ENCODE measurements at places on chromosomes 5 and 9.

GRCh38 chr5:103808464-103809106, 246.0 kb upstream of the NUDT12 start:
- no peak for DNase-seq

GRCh38 chr9:106956971-106957370, 94.0 kb downstream of the ZNF462 start:
- DNase-seq: no peak

DNA sequence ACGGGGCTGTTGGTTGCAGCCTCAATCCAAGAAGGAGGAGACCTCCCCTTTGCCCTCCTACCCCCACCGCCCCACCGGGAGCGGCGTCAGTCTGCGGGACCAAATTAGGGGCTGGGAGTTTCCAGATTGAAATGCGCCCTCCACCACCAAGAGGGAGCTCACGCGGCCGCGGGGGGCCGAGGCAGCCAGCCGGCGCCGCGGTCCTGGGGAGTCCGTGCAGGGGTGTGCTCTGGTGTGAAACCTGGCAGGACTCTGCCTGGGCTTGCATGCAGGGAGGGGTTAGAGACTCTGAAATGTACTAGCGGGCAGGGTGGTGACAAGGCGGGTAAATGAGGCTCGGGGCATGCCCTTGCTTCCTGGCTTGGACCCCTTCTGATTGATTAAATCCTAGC, 989 bp upstream of the FBN2 start:
- no peak for DNase-seq

DNA sequence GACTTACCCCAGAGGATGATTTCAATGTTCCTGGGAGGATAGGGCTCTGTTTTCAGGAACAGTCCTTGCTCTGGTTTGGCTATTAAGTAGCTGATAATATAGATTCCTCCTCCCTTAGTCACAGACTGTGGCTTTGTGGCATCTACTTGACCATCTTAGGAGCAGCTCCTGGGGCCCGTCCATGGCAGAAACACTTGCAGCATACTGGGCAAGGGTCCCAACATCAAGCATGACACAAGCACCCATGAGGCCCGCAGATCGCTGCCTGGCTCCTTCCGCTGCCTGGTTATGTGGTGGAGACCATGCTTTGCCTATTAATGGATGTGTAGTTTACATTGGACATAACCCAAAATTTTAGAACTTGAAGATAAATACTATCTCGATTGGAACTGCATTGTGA, 170.1 kb downstream of the ICE1 start:
- DNase-seq: no peak

GRCh38 chr9:136865768-136866103, 372 bp downstream of the EDF1 start:
- no peak for DNase-seq

GRCh38 chr9:21993893-21994555, at the start of gene CDKN2A:
Gene CDKN2A (minus strand): TSS chr9:21994392.
- DNase-seq: no peak

DNA sequence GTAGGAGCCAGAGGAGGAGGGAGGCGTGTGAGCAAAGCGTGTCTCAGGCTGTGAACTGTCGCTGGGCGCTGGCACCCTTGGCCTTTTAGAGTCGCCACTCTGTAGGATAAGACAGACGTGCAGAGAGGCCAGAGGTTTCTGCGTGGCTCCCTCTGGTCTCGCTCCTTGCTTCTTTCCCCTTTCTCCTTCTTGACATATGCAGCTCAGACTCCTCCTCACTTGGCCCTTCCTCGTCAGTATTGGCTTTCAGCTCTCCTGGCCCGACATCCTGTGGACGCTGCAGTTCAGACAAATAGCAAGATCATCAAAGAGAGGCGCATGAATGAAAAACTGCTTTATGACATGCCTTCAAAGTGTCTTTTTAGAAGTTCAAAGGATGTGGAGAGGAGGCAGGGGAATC, 116.8 kb upstream of the SPRY4 start:
- no peak for DNase-seq

GRCh38 chr9:61665829-61666228, 476.0 kb downstream of the SPATA31A7 start:
- no peak for DNase-seq

DNA sequence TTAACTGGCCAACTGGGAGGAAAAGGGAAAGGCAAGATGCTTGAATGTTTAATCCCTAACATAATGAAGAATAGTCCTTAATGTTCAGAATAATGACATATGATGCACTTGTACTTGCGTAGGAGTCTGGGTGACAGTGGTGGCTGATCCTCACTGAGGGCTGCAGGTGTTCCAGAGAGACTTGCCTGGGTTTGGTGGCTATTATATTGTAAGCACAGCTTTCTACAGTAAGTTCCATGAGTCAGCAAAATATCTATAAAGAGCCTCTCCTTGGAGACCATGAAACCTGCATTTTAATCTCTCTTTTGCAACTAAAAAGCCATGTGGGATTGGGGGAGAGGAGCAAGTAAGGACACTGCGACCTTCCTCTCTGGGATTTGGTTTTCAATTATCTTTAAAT, 1.9 kb upstream of the NPR2 start:
- DNase-seq: no peak

DNA sequence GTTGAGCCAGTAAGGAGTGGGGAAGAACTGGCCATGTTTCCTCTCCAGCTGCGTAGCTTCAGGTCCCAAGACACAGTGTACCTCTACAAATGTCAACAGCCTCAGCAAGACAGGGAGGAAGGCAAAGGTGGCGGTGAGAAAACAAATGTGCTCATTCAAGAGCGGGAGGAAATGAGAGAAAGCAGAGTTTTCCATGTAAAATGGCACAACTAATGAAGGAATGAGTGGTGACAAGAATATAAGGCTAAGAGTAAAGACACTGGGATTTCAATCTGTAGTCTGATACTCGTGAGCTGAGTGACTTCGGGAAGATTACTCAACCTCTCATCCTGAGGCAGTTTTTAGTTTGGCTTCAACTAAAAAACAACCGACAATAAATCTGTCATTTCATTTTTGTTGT, 67.6 kb downstream of the DPYSL3 start:
- DNase-seq: no peak

DNA sequence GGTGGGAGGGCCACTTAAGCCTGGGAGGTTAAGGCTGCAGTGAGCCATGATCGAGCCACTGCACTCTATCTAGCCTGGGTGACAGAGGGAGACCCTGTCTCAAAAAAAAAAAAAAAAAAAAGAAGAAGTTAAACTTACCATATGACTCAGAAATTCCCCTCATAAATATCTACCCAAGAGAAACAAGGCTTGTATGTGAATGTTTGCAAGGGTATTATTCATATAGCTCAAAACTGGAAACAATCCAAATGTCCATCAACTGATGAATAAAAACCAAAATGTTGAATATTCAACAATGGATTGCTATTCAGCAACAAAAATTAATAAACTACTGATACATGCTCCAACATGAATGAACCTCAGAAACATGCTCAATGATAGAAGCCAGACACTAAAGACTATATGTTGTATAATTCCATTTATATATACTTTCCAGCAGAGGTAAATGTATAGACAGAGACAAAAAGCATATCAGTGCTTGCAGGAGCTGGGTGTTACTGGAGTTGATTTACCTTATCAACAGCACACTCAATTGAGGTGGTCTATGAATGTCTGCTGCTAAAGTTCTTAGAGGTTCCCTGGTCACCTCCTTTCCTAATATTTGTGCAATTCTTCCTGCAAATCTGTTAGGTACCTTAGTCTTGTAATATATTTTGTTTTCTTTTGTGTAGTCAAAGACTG, 5.3 kb upstream of the SREK1 start:
- no peak for DNase-seq

DNA sequence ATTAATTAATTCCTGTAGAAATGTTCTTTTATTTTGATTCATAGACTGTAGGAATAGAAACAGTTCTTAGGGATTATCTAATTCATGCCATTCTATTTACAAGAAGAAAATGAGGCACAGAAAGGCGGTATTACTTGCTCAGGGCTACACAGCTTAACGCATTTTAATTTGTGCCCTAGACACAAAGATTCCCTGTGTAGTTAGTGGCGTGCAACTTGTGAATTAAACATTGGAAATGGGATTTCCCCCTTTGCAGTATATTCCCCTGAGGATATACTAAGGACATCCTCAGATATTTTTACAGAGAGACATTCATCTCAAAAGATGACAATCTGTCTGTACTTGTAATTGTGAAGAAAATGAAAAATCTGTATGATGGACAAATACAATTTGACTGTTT, 108.1 kb downstream of the SGCD start:
- no peak for DNase-seq

All from activated T-cell treated with anti-CD3 and anti-CD28 coated beads for 48 hours (primary cell).